ENCODE measurements at places on chromosomes 2 and 18.

GRCh38 chr2:200159357-200159707 lies 147.2 kb upstream of the SPATS2L start:
- DNase-seq = no peak

DNA sequence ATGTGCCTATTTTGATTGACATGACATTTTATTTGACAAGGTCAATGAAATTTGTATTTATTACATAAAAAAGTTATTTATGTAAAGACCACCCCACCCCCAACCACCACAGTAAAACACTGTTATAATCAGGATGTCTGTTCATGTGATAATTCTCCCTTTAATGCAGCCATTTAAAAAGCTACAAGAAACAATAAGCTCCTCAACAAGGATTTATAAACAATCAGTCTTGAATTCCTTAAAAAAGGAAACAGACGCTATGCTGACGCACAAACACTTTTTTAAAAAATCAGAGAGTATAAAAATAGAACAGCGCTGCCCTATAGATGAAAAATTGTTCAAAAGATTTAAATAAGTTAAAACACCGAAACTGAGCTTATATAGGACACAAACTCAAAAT lies 102.2 kb downstream of the SOS1 start:
- no peak for DNase-seq

DNA sequence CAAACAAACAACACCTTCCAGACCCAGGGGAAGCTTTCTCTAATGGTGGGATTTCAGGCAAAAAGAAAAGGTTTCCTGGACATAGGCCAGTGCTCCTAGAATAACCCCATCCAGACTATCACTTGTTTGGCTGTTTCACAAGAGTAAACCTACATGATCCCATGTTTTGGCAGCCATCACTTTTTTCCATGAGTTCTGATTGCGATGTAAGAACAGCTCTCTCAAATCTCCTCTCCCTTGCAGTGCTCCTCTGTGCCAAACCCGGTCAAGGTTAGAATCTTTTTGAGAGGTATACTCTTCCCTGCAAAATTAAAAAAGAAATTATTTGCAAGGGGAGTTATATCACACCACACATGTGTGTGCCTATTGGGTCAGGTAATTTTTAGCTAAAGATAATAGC lies 11.9 kb downstream of the GRP start:
- no peak for DNase-seq

GRCh38 chr18:2894841-2895370 lies 48.1 kb downstream of the EMILIN2 start:
- DNase-seq = no peak

DNA sequence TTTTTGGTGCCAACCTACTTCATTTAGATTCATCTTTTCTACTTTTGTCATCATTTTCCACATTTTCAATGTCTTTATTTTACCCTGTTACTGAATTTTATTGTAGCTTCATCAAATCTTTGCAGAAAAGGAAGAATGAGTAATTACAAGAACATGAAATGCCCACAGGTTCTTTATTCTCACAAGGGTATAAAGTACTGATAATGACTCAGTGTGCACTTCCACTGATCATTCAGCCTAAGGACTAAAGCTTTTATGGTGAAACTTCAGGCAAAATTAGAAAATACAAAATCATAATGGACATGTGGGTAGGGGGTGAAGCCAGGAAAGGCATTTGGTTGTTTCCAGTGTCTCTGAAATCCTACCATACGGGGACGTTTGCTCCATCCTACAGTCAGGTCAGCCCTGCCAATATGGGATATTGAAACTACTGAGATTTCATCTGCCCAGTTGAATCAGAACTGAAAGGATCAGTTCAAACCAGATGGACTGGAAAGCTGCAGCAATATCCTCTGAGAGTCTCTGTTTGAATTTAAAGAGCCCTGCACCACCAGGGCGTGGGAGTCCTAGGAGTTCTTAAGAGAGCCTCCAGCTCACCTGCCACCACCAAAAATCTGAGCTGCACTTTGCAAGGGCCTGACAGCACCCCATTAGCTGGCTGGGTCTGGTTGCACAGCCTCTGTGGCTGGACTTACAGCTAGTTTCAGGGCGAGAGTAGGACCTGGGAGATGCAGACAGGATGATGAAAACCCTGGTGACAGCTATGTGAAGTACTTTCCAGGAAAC lies 390.4 kb downstream of the CMPK2 start:
- no peak for DNase-seq

DNA sequence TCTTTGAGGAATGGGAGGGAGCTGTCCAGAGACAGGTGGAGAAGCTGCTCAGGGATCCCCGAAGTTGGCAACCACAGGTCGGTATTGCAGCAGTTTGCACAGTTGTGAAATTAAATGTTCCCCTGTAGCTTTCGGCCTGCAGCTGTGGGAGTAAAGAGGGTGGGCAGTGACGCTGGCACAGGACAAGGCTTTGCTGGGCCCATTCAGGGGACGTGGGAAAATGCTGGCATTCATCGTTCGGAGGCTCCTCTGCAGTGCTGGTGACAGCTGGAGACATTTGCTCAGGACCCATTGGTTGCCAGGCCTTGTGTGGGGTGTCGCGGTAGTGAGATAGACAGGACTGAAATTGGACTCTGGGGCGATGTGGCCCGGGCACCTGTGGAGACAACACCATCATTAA lies 173.7 kb downstream of the MYCN start:
- DNase-seq = no peak

DNA sequence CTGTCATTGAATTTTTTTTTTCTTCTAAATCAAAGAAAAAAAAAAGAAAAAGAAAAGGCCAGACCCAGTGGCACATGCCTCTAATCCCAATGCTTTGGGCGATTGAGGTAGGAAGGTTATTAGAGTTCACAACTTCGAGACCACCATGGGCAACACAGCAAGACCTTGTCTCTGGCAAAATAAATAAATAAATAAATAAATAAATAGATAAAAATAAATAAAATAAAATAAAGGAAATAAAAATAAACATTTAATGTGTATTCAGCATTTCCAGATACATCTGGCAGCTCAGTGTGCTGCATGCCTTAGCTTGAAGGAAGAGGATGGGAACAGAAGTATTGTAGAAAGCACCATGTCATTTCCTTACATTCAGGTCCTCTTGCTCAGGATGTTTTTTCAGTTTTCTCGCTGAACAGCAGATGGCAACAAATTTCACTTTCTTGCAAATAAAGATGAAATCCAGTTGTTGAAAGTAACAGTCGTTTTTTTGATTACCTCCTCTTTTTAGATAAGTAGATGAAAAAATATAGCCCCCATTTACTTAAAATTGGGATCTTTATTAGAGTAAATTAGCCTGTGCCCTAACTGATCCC lies 25.7 kb upstream of the FAM178B start:
- DNase-seq = no peak

- no peak for DNase-seq
These were observed 4.2 kb upstream of the ATP6V1B1 start for GRCh38 chr2:70931376-70932000.

DNA sequence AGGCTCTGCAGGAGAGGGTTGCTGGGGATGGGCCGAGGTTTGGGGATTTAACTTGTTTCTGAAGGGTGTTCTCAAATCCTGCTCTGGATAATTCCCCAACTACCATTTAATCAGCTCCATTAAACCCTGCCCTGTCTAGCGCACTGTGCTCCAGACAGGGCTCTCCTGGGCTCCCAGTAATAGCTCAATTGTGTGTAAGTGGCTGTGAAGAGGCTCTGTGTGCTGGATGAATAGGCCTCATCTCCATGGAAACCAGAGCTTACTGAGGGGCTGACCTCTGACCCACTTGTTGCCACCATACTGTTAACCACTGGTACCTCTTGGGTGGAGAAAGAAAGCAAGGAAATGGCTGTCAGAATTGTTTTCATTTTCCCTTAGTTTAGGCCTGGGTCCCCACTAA lies 92.9 kb downstream of the TGOLN2 start:
- no peak for DNase-seq

DNA sequence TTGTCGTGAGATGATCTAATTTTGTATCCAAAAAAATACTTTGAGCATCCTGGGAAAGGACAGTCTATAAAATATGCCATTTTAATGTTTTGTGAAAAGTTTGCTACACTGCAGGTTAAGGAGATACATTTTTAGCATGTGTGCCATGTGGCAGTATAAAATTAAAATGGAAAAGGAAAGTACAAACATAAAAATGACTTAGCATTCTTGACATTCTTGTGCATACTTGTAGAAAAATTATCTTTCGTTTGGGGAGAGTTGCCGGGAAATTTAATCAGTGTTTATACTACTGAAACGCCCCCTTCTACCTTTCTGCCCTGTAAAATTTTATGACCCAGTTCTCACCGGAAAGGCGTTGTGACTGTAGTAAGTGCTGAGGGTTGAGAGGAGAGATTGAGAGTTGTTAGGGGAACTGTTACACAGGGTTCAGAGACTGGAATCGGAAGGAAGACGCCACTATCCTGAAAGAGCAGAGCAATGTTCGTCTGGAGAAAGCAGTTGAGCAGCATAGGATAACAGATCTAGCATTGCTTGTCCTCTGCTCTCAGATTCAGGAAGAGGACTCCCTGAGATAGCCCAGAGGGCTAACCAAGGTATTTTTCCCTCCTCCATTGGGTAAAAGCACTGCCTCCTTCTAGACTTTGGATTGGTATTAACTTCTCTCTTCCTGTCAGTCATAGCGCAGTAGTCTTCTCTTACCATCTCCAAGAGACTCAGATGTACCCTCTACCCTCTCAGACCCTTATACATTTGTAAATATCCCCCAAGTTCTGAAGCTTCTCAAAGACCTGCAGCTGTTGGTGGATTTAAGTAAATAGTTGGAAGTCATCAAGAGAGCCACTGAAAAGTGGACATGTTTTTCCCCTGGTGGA lies 2.7 kb downstream of the CDH20 start:
- no peak for DNase-seq

- DNase-seq = no peak
These were observed 33.2 kb downstream of the TSN start for GRCh38 chr2:121788685-121789084.

- no peak for DNase-seq
These were observed 8.3 kb downstream of the ARL5A start for GRCh38 chr2:151819920-151820319.

DNA sequence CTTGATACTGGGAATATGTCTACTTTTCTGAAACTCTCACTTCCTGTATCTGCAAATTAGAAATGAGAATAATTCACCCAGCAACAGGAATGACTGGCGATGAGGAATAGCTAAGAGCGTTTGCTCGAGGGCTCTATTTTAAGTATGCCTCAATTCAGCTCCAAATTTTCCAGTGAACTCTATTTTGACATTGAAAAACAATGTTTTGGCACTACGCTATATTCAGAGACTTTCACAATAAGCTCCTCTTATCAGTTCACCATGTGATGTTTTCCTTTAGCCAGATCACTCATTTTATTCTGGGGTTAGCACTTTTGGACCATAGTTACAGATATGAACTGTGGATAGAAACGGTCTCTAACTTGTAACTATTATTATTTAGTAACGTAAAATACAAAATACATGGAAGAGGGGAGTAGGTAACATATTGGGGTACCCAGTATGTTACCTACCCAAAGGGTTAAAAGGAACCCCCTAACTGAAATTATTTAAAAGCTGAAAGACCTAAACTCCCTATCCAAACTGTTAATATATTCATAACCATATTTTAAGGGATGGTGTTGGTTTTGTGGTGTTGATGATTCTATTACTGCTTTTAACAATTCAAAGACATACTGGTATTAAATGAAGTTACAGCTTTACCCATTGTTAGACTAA lies 28.1 kb downstream of the SLC40A1 start:
- DNase-seq = no peak

- DNase-seq = no peak
These were observed 297.7 kb downstream of the SATB2 start for GRCh38 chr2:199160081-199160480.

DNA sequence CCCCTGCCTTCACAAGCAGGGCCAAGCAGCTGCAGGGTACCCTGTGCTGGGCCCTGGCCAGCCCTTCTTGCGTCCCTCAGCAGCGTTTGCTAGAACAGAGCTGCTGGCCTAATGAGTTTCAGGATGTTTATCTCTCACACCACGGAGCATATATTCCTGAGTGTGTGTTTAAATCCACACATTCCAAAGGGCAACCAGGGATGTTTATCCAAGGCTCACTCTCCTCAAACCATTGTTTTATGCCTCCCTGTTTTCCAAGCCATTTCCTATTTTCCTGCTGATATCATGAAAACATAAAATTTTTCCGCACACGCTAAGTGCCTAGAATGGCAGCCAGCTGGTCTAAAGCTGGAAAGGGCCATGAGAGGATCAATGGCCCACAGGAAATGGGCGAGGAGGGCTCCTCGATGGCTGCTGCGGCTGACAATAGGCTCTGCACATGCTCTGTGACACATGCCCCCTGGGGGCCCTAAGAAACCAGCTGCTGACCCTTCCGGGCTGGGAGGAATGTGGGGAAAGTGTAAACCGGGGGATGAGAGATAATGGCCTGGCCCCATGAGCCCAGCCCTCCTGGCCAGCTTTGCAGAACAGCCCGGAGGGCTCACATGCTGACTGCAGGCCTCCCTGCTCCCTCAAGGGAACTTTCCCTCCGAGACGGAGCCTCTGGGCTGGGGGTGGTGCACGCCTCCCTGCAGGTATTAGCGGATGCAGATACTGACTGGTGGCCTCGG lies 194.0 kb downstream of the NDUFA10 start:
- DNase-seq = no peak

DNA sequence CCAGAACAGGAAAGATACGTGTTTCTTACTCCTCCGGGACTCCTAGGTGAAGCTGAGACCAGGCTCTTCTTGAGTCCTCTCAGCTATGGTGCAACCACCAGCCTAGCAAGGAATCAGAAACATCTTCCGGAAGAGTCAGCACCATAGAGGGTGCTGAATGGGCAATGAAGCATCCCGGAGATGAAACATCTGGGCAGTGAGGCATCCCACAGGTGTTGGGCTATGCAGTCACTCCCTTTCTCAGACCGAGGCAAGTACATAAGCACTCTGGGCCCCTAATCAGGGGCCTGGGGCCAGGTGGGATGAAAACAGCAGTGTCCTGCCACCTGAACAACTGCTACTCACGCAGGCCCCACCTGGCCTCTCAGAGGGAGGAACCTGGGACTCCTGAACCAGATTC lies 1.4 kb upstream of the CAPN10 start:
- DNase-seq = no peak

DNA sequence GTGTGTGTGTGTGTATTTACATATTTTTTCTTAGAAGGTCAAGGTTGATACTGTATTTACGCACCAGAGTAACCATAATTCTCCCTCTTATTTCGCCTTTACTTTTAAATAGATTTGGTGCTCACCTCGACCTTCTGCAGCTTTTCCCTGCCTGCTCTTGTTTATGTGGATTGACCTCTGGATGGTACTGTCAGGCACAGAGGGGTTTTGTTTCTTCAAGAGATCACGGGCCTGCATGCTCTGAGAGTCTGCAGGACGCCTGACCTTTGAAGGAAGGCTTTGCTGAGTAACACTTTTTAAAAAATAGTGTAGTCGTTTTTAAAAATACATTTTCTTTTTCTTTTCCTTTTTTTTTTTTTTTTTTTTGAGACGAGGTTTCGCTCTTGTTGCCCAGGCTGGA lies 18.1 kb upstream of the EFHD1 start:
- DNase-seq = no peak

GRCh38 chr2:3516831-3517230 lies 2.5 kb downstream of the ADI1 start:
- DNase-seq = no peak

- DNase-seq = no peak
These were observed 128.2 kb downstream of the COL4A4 start for GRCh38 chr2:227035711-227036367.

GRCh38 chr2:222622910-222623309 lies 33.0 kb downstream of the FARSB start:
- no peak for DNase-seq
